ENCODE measurements at places on chromosomes 2 and 18. TPM values are rescaled to one million over a fixed set of nuclear protein-coding genes. Genes with fewer than 3 reads are reported as not detected.
A peak's percentile ranks its signal among the peaks of the same experiment; 100 is the strongest.

- peak; percentile 80 for DNase-seq
Measured at GRCh38 chr2:240784629-240785423, 35.2 kb downstream of the KIF1A start.

LTBP1 gene
- 158 TPM for total RNA-seq

IL36B gene
- not detected for total RNA-seq

TMEM198 gene
- 1.1 TPM for total RNA-seq

CHAC2 gene
- 2.7 TPM for total RNA-seq

PLEKHH2 gene
- total RNA-seq, result 18.8 TPM

Data from osteoblast (primary cell).